Kidney glomerular epithelial cell (primary cell): ENCODE measurements at places on chromosomes 12 and 14.

- DNase-seq, result no peak
These were observed 34.6 kb downstream of the CCDC60 start for GRCh38 chr12:119369161-119369560.

DNA sequence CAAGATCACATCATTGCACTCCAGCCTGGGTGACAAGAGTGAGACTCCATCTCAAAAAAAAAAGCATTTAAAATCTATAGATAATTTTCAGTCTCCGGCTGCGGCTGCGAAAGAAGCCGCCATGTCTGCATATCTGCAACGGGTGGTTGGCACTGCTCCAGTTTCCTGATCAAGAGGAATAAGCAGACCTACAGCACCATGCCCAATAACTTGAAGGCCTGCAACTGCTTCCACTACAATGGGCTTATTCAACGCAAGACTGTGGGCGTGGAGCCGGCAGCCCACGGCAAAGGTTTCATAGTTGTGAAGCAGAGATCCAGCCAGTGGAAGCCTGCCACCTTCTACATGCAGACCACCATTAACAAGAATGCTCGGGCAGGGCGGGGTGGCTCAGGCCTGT, 30.6 kb upstream of the EID3 start:
- DNase-seq, result no peak

DNA sequence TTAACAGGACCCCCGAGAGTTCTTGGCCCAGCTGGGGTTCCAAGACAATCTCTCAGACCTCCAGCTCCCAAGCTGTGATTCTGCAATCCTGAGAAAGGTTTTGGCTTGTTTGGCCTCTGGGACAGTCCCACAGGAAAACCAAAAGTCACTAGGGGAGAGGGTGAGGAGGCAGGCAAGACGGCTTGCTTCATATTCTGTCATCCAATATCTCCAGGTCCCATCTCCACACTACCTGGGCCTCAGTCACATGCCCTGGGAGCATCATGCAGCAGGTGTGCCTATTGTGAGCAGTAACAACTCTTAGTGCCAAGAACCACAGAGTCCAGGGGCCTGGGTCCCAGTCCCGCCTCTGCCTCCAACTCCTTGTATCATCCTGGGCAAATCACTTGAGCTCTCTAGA, 1.7 kb downstream of the KRT79 start:
- DNase-seq, result no peak

DNA sequence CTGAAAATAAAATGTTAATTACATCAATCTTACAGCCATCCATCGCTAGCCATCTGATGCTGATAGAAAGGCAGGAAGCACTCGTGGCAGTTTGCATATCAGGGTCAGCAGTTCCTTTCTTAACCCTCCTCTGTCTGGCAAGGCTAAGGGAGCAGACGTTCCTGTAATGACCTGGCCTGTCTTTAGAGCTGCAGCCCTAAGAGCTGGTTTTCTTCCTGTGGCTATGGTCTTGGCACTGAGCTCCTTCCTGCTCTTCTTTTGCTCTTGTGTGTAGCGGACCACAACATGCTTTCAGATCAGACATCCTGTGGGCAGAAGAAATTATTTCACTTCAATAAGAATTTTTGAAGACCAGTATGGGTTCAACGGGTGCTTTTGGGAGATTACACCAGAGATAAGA, 170.4 kb downstream of the DAD1 start:
- DNase-seq, result no peak

- no peak for DNase-seq
These were observed 316.1 kb downstream of the GALC start for GRCh38 chr14:87676814-87677437.

DNA sequence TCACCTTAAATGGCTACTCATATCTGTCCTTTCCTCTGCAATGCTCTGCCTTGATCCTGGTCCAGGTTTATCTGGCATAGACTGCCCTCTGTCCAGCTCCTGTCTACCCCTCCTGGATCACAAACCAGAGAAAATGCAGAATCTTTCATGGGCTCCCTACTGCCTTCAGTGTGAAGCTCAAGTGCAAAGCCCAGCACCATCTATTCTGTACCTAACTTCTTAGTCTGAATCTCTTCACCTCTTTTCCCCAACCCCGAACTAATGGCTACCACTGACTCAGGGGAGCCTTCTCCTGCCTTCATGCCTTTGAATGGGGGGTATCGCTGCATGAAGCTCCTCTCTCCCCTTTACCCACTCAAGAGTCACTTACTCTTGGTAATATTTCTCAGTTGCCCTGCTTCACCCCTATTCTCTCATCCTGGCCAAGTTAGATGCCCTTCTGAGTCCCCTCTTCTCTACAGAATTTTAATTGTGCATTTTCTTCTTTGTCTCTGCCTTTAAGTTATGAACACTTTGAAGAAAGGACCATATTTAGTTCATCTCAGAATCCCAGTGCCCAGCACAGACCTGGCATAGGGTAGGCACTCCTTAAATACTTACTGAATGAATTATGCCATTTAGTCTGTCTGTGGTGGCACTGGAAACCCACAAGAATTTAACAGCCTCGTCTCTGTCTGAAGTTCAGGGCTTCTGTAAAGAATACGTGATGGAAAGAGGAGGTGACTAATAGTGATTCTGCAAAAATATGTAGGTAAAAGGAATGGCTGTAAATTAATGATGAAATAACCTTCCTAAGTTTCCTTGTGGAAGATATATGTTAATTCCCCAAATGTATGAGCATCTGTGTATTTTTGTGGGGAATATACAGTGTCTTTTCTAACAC, 191.3 kb upstream of the AMIGO2 start:
- DNase-seq, result peak; percentile 99

DNA sequence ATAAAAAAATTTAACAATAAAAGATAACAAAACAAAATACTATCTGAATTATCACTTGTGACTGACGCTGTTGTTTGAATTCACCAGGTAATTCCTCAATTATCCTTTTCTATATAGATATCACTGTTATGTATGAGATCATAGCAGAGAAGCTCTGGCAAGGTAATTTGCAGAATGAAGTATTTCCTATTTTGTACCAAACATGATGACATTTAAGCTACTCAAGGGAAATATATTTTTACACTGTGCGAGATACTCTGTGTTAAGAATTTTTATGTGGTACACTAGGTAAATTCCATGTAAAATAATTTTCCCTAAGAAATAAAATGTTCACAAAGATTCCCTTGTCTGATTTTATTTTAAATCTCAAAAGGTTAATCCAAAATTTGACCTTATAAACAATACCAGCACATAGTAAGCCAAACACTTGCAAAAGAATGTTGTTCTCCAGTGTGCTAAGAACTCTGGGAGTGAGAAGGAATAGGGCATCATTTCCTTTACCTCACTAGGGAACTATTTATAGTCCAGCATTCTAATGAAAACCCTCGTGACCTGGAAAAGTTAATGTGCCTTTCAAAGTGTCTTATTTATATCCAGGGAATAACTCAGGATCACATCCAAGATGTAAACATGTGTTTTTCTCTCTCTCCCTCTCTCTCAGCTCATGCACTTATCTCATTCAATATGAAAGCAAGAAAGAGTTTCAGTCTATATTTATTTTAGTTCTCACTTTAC, 115.2 kb upstream of the RAP1B start:
- peak; percentile 33 for DNase-seq

DNA sequence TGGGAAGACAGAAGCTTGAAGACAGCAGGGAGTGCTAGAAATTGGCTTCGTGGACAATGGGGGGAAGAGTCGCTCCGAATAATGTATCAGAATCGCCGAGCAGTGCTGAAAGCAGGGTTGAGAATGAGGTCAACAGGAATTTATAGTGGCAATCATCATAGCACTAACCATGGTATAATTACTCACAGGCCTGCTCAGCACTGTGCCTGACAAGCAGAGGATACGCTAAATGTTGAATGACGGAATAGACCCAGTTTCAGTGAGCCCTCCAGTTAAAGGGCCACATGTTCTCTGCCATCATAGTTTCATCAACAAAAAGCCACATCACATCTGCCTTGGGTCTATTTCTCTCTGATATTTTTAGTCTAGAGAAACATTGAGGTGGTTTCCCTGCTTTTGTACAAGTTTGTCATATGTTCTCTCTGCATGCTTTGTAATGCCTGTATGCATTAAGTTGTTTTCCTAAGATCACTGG, 130.3 kb upstream of the EGLN3 start:
- DNase-seq, result peak; percentile 56

- no peak for DNase-seq
These were observed 61.1 kb upstream of the FLRT2 start for GRCh38 chr14:85468816-85469215.

- DNase-seq, result no peak
These were observed 126.6 kb downstream of the ZFP36L1 start for GRCh38 chr14:68666236-68666635.

- no peak for DNase-seq
These were observed 4.4 kb upstream of the NID2 start for GRCh38 chr14:52073251-52073650.

GRCh38 chr14:38931969-38932652, 170.9 kb downstream of the SEC23A start:
- DNase-seq, result no peak

GRCh38 chr12:103652808-103653207, 65.7 kb downstream of the STAB2 start:
- no peak for DNase-seq

DNA sequence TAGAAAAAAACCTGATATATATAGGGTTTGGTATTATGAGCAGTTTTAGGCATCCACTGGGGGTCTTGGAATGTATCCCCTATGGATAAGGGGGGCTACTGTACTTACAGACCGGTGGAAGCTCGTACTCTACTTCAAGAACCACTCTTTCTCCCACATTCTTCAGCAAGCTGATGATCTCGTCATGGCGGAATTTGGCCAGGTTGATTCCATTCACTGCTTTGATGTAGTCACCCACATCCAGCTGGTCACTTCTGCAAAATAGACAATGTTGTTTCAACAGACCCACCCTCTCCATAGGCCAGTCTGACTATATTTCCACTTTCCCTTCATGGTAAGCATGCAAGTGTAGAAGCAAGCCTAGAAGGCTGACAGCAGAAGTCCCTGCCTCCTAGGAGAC, 139.9 kb downstream of the GRIP1 start:
- peak; percentile 49 for DNase-seq

DNA sequence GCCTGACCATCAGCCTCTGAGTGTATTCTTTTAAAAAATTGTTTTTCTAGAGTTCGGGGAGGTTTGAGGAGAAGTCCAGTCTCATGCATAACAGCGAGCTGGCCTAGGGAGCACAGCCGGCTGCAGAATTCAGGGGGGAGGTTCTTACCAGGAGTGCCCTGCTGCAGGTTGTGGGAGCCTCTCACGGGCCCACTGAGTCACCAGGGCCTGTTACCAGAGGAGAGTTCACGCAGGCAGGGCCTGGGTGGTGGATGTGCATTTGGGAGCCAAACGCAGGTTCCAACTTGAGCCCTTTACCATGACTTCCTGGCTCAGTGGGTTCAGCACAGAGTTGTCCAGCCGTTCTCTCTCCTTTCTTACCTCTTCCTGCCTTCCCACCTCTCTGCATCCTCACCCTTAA, 14.4 kb downstream of the CD9 start:
- DNase-seq, result peak; percentile 29

- DNase-seq, result no peak
These were observed 31.1 kb downstream of the CLEC2D start for GRCh38 chr12:9700606-9700956.
